Ascending aorta (tissue), 2 donors: ENCODE measurements at places on chromosomes 12 and 14. TPM values are rescaled to one million over a fixed set of nuclear protein-coding genes. Genes with fewer than 3 reads are reported as not detected.

DNA sequence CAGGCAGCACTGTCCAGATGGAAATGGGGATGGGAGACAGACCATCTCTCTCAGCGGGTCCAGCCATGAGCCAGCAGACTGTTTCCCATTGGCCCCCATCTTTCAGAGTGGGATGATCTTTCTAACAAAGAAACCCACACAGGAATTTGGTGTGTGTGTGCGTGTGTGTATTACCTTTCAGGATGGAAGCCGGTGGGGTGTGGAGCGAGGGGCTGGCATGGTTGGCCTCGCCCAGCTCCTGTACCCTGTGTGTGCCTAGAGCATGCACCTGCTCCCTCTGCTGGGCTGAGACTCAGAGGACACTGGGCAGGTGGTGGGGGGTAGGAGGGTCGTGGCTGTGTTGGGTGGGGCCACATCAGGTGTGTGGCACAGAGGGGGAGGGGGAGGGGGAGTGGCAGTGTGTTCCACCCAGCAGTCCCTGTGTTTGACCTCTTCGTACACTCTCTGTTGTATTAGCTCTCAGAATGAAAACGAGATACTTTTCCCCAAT, 33.0 kb upstream of the TSPAN9 start:
- H3K4me1 ChIP-seq = peaks cover 4% of the 10 kb centered on the region
- H3K36me3 ChIP-seq = peaks cover 13% of the 10 kb centered on the region
- no peak for DNase-seq
- H3K4me3 ChIP-seq = no peak overlapping the region
- no peaks in the 10 kb centered on the region for H3K27me3 ChIP-seq

- H3K4me1 ChIP-seq = no peaks in the 10 kb centered on the region
- no peak for DNase-seq
- no peaks in the 10 kb centered on the region for H3K27me3 ChIP-seq
- H3K4me3 ChIP-seq = no peak overlapping the region
These were observed 583.7 kb upstream of the USP15 start for GRCh38 chr12:61676520-61676919.

- H3K4me3 ChIP-seq = no peak overlapping the region
- H3K36me3 ChIP-seq = peaks cover 6% of the 10 kb centered on the region
- no peaks in the 10 kb centered on the region for H3K27me3 ChIP-seq
These were observed 60.9 kb upstream of the ZFP36L1 start for GRCh38 chr14:68853749-68854148.

DNA sequence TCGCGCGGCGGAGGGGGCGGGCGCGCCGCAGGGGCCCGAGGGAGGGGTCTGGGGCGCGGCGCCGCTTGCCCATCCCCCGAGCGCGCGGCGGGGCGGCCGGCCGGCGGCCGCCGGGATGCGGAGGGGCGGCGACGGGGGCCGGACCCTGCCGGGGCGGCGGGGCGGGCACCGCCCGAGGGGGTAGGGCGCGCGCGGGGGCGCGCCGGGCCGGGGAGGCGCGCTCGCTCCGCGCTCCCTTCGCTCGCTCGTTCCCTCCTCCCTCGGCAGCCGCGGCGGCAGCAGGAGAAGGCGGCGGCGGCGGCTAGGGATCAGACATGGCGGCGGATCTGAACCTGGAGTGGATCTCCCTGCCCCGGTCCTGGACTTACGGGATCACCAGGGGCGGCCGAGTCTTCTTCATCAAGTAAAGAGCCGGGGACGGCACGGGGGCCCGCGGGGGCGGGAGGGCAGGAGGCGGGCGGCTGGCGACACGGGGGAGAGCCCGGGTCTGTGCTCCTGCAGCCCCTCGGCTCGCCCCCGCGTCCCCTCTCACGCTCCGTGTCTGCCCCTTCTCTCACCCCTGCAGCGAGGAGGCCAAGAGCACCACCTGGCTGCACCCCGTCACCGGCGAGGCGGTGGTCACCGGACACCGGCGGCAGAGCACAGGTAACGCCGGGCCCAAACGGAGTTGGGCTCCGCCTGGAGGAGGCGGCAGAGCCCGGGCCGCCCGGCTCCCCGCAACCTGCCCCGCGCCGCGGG, at the start of gene PLEKHA5:
Gene PLEKHA5 (plus strand): TSS at position 248 of the 738 bp plus-strand sequence. CDS start 67 bp downstream, at position 315.
- H3K27ac ChIP-seq = peak within 1 kb of the TSS; percentile 87
- no peak for DNase-seq
- no peaks in the 10 kb centered on the region for H3K36me3 ChIP-seq
- H3K27me3 ChIP-seq = no peaks in the 10 kb centered on the region
- no peaks in the 10 kb centered on the region for H3K4me1 ChIP-seq
- H3K4me3 ChIP-seq = peak within 1 kb of the TSS; percentile 72

GRCh38 chr14:31968107-31968810, 108.8 kb upstream of the ARHGAP5 start:
- no peaks in the 10 kb centered on the region for H3K4me1 ChIP-seq
- H3K27me3 ChIP-seq = no peaks in the 10 kb centered on the region
- no peaks in the 10 kb centered on the region for H3K36me3 ChIP-seq
- no peak for DNase-seq
- no peak overlapping the region for H3K27ac ChIP-seq

DNA sequence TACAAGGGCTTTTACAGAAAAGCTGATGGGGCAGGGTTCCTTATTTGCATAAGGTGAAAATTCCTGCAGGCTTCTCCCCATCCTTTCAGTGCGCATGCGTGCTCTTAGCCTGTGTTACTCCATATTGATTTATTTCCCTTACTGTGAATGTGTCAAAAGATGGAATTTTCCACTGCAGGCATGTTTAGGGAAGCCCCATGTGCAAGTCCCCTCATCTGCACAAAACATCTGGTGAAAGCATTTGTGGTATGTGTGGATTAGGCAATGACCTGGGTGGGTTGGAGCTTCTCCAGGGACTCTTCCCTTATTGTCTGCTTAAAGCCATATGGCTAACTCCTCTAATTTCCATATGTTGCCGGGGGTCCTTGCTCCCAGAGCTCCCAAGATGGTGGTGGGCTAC, 912.7 kb upstream of the LRFN5 start:
- no peaks in the 10 kb centered on the region for H3K27me3 ChIP-seq
- no peak for DNase-seq
- no peak overlapping the region for H3K27ac ChIP-seq
- no peak overlapping the region for H3K4me3 ChIP-seq
- no peaks in the 10 kb centered on the region for H3K4me1 ChIP-seq
- H3K36me3 ChIP-seq = no peaks in the 10 kb centered on the region

GRCh38 chr14:101879529-101880336, 84.6 kb upstream of the DYNC1H1 start:
- peaks cover 3% of the 10 kb centered on the region for H3K4me1 ChIP-seq
- H3K4me3 ChIP-seq = no peak overlapping the region
- peaks cover 22% of the 10 kb centered on the region for H3K36me3 ChIP-seq
- H3K27me3 ChIP-seq = no peaks in the 10 kb centered on the region

Gene OR10G3
- total RNA-seq = not detected

Gene IGF1
- 73.5 TPM for total RNA-seq

Gene TMEM179
- not detected for total RNA-seq
